ENCODE measurements at places on chromosomes 4 and X.

DNA sequence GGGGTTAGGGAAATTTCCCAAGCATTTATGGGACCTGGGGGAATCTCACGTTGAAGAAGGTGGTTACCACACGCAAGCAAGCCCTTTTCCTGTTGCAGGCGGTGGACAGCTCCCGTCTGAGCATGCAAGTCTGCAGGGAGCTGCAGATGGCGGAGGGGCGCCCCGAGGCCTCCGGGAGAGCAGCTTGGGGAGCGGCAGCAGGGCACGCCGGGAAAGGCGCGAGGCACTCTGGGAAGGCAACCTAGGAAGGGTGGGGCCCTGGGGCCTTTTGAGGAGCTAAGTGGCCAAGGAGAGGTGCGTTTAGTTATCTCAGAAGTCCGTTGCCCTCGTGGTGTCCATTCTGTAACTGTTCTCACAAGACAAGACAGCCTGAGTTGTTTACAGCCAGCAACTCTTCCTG is 57.0 kb upstream of the SLC25A4 start:
- no peak for DNase-seq

DNA sequence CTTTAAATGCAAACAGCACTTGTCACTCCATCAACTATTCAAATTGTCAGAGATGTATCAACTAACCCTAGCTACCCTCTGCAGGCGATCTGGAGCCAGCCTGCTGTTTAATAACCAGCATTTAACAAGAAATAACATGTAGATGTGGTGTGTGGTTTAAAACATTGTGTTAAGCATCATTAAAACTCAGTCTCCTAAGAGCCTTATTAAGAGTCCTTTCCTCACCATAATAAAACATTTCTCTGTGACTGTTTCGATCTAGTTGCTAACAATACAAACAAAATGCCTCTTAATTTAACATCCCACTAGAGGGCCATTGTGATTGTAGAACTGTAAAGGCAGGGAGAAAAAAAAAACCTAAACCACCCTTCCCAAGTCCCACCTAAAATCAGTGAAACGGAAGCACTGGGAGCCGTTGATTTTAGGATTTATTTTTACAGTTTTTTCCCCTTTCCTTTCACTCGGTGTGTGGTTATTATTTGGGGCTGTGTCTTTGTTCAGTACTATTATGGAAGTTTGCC is 708.6 kb downstream of the C4orf33 start:
- DNase-seq: no peak

DNA sequence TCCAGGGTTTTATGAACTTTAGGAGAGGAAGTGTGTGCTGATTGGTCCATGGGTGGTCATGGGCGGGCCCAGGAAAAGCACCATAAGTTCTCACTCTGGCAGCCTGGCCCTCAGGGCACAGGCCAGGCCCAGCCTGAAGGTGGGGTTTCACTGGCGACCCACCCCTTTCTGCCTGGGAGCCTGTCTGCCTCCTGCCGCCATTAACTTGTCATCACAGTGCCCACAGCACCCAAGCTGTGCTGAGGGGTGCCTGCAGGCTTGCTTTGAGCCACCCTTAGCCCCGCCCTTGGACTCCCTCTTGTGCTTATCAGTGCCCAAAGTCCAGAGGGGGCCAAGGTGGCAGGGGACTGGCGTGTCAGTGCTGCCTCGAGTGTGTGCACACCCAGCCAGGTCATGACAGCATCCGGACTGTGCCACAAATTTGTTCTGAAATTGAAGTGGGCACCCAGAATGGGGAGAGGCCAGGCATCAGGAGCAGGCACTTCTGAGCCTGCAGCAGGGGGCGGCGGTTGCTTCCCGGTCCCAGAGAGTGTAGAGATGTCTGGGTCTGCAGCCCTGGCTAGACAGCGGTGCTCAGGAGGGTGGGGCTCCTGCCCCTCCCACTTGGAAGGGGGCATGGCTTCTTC is 455.6 kb downstream of the TMA16 start:
- no peak for DNase-seq

DNA sequence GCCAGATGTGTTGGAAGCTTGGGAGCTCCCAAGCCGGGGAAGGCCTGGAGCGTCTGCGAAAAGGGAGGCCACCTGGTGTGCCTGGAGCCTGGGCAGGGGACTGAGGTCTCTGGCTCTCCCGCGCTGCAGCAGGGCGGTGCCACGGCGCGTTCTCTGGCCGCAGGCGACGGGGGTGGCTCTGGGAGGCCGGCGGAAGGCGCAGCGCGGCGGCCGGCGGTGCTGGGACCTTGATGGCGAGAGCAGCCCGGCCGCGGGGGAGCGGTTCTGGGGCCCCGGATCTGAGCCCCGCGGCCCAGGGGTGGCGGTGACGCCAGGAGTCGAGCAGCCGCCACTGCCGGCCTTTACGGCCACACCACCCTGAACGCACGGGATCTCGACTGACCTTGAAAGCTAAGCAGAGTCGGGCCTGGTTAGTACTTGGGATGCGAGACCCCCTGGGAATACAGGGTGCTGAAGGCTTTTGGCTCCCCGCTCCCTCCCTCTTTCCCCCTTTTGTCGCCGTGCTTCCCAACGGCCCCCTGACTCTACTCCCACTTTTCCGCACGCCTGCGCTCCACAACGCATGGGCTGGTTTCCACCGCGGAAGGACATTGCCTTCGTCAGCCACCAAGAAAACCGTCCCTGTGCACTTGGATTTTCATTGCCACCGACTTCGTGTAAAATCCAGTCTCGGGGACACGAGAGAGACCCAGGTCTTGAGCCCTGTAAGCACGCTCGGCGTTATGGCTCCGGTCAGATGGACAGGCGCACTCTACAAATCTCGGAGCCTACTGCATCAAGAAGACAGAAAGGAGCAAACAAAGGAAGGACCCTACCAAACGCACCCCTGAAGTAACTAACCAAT is 9.5 kb downstream of the FRG2 start:
- peak; percentile 6 for DNase-seq

DNA sequence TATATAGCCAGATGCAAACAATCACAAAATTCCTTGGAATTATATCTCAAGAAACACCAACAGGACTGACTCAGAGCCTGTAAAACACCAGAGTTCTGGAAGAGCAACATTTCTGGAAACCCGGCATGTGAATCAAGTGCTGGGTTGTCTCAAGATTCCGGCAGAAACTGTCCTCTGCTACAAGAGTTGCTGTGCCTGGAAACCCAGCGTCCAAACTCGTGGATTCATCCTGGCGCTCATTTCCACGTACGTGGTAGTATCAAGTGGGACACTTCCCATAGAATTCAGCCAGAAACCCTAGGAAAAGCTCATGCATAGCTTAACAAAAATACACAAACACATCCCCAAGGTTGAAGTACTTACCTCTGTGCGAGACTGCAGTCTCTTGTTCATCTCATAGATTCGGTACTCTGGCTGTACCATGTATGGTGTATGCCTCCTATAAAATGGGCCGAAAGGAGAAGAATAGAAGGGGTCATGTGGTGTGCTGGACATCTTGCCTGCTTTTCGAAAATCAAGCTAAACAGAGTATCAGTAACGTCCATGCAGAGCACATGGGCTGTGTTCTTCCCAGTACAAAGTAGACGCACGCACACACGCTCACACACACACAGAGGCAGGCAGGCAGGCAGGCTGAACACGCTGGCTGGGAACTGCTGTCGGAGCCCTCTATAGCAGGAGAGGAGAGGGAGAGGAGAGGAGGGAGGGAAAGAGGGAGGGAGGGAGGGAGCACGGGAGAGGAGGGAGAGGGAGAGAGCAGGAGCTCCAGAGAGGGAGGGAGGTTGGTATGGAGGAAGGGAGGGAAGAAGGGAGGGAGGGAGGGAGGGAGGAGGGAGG is at the start of gene LDB2:
Gene LDB2, minus strand, starts transcription at position 655 of the 837 bp plus-strand sequence.
- DNase-seq: peak; percentile 49

- DNase-seq: peak; percentile 14
These were observed 592.4 kb downstream of the ACTRT1 start for GRCh38 chrX:127459790-127460189.

- no peak for DNase-seq
These were observed 183.3 kb downstream of the KDR start for GRCh38 chr4:54941994-54942552.

- peak; percentile 59 for DNase-seq
These were observed 1.1 kb downstream of the ZFP42 start for GRCh38 chr4:187996502-187997177.

GRCh38 chrX:44152852-44153251 is 179.7 kb upstream of the NDP start:
- DNase-seq: no peak

DNA sequence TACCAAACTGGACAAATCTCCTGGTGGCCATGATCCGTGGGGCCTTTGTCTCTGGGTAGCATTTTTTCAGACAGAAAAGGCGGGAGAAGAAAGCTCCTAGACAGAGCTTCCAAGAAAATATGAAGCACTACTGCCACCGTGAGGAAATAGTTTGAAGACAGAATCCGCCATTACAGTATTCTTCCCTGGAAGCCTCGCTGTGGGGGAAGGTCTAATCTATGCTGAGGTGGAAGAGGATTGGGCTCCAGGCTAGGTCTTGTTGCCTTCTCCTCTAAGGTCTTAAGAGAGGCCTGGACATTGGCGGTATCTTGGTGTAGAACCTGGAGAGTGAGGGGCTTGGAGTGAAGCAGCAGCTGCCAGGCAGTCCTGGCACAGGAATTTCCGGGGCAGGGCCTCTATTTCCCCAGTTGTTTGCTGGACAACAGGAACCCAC is 218.9 kb downstream of the OR13H1 start:
- DNase-seq: peak; percentile 4

DNA sequence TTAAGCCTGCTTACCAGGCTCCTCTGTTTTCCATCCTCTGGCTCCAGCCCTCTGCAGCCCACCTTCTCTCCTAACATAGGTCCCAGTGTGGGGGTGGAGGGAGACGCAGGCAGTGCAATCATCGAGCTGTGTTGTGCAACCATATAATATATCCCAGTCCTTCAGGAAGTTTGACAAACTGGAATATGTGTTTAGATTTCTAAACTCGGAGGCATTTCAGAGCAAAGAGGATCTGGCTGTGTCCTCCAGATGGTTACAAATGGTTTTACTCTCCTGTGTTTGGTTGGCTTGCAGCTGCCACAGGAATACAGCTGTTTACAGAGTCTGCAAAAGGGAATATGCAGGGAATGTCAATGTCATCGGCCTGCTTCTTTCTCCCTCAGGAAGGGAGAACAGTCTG is 195.3 kb upstream of the LNX1 start:
- DNase-seq: no peak

GRCh38 chr4:76322236-76322635 is 15.7 kb downstream of the STBD1 start:
- DNase-seq: no peak

- no peak for DNase-seq
These were observed 113.7 kb upstream of the LSM6 start for GRCh38 chr4:146061610-146062334.

- DNase-seq: no peak
These were observed 33.1 kb upstream of the USP51 start for GRCh38 chrX:55522596-55523276.

GRCh38 chrX:153776611-153777045 is 4.2 kb upstream of the SRPK3 start:
- peak; percentile 36 for DNase-seq

DNA sequence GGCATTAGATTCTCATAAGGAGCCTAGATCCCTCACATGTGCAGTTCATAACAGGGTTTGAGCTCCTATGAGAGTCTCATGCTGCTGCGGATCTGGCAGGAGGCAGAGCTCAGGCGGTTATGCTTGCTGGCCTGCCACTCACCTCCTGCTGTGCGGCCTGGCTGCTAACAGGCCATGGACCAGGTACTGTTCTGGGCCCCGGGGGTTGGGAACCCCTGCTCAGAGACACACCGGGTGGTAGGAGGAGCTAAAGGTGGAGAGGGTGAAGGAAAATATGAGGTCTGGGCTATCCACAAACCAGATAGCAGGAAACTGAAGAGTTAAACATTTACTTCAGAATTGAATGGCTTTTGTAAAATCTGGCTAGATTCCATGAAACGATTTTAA is 5.9 kb upstream of the F11 start:
- no peak for DNase-seq

- DNase-seq: no peak
These were observed 42.2 kb upstream of the HGFAC start for GRCh38 chr4:3399277-3400194.

DNA sequence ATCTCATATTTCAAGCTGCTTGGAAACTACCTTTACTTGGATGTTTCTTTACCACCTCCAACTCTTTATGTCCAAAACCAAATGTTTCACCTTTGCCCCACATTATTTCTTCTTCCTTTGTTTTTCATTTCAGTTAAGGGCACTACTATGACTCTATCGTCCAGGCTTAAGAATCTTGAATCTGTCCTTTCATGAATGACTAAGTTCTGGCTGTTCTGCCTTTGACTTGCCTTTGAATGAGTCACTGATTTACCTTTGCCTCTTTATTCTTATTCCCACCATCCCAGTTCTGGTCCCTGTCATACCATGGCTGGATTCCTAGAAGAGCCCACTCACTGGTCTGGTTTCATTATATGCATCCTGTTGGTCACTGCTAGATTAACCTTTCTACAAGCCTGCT is 30.6 kb upstream of the PLAC1 start:
- DNase-seq: no peak

- DNase-seq: no peak
These were observed 207.7 kb downstream of the RCHY1 start for GRCh38 chr4:75306506-75306905.

- DNase-seq: no peak
These were observed 142.7 kb downstream of the DKK2 start for GRCh38 chr4:106893395-106893881.

Data from iPS-NIHi11 (cell line).